Activated CD4-positive, CD25-positive, alpha-beta regulatory T cell treated with anti-CD3 and anti-CD28 coated beads, Interleukin-2, amount 50 U/mL, for 72 hours (primary cell): ENCODE measurements at places on chromosomes 7 and 10.

DNA sequence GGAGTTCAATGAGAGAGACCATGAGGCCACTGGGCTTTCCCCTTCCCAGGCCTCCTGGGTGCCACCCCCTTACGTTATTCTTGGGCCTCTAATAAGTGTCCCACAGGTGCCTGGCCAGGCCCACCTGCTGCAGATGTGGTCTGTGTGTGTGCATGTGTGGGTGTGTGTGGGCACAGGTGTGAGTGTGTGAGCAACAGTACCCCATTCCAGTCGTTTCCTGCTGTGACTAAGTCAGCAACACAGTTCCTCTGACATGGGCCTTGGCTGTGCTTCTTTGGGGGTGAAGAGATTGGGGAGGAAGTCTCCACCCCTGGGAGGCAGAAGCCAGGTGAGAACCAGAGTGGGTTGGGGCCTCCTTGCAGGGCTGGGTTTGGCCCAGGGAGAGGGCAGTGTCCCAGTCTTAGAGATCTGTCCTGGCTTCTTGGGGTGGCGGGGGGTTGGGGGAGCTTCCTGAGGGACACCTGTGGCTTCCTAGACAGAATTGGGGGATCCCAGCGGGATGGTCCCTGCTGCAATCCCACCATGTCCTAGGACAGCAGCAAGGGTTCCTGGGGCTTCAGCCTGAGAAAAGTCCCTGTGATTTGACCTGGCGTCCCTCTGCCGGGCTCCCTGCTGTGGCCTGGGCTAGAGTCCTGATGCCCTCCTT is 4.1 kb upstream of the PILRB start:
- no peak for DNase-seq

DNA sequence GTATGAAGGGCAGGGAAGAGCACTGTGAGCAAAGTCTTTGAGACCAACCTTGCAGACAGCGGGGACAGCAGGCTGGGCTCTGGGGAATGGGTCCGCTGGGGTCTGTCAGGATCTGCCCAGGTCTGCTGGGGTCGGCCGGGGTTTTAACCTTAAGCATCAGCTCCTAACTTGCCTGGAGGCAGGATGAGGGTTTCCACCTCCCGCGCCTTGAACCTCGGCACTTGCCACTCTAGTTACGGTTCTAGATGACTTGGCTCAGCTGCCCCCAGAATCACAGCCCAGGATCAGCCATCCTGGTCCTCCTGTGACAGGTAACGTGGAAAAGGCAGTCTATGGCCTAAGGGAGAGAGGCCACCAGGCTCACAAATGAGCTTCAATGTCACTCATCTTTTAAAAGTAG is 50.4 kb upstream of the CACUL1 start:
- DNase-seq = no peak

DNA sequence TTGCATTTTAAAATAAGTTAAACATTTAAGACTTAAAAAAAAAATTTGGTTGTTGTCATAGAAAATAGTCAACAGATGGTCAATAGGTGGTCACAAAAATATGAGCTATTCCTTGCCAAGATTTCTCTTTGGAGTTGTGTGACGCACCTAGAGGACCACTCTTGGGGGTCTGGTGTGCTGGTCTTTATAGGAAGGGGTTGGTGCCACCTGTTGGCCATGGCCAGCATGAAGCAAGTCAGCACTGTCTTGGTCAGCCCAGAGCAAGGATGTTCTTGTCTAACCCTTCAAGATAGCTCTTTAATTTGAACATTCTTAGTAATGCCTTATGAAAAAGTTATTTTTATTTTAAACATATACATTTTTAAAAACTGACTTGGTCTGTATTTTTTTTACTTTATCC is 267.9 kb upstream of the CNTNAP2 start:
- no peak for DNase-seq

DNA sequence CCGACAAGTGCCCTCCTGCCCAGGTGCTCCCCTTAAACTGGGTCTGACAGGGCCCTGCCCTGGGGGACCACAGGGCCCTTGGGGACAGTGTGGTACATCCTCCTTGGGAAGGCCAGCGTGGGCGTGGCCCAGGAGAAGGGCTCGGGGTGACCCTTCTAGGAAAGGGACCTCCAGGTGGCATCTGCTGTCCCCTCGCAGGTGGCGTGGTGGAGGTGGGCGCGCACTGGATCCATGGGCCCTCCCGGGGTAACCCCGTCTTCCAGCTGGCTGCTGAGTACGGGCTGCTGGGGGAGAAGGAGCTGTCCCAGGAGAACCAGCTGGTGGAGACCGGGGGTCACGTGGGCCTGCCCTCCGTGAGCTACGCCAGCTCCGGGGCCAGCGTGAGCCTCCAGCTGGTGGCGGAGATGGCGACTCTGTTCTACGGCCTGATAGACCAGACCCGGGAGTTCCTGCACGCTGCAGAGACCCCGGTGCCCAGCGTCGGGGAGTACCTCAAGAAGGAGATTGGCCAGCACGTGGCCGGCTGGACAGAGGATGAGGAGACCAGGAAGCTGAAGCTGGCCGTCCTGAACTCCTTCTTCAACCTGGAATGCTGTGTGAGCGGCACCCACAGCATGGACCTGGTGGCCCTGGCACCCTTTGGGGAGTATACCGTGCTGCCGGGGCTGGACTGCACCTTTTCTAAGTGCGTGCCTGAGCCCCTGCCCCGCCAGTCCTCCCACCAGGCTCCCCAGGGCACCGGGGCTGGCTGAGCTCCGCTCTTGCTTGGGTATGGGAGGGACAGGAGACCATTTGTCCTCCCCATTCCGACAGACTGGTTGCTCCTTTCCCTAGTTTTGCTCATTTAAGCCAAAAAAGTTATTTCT is 972 bp downstream of the PAOX start:
- no peak for DNase-seq

GRCh38 chr7:52479990-52480389 is 555.4 kb upstream of the POM121L12 start:
- DNase-seq = no peak

GRCh38 chr10:132555648-132556575 is 18.3 kb downstream of the INPP5A start:
- DNase-seq = no peak

- DNase-seq = no peak
Observed at GRCh38 chr10:44830022-44830421, 81.1 kb upstream of the TMEM72 start.

- DNase-seq = no peak
Observed at GRCh38 chr10:19782430-19783089, 33.7 kb upstream of the PLXDC2 start.

GRCh38 chr10:112383325-112383724 is 9.4 kb downstream of the ACSL5 start:
- DNase-seq = no peak

GRCh38 chr7:2880051-2880450 is 35.9 kb upstream of the GNA12 start:
- no peak for DNase-seq

- DNase-seq = no peak
Observed at GRCh38 chr10:87605628-87606251, 53.9 kb upstream of the PAPSS2 start.

DNA sequence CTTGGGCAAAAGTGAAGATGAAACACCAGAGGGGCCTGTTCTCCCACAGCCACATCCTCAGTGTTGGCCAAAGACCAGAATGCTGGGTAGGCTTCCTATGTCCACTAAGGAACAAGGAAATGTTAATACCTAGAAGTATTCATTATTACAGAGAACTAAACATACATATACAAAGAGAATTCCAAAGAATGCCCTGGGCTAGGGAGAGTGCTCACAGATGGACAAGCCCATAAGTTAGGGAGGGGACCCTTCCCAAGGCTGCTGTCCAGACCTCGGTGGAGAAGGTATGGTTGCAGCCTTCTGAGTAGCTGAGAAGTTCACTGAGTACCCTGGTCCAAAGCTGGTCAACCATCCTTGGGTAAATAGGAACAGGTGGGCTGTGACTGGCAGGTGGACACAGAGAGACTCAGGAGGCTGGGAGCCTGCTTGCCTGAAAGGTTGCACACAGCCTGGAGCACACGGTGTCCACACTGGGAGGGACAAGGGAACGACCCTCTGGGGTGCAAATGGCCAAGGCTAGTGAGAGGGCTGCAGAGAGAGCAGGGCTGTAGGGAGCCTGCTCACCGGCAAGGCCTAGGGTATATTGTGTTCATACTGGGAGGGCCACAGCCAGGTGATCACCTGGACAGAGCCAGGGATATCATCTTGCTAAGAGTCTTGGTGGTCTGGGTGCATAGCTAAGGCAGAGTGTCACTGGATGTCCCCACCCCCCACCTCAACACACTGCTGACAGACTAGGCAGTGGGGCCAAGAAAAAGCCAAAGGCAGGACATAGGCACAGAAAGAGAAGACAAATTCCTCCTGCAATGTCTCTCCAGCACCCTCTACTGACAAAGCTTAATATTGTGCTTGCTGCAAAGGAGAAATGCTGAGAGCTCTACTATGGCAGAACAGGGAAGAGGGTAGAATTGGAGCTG is 40.3 kb downstream of the CPVL start:
- no peak for DNase-seq
